ENCODE measurements at places on chromosomes 2 and 18.
A peak's percentile ranks its signal among the peaks of the same experiment; 100 is the strongest.

- no peak for DNase-seq
Measured at GRCh38 chr18:12518326-12518725, 110.6 kb downstream of the PRELID3A start.

DNA sequence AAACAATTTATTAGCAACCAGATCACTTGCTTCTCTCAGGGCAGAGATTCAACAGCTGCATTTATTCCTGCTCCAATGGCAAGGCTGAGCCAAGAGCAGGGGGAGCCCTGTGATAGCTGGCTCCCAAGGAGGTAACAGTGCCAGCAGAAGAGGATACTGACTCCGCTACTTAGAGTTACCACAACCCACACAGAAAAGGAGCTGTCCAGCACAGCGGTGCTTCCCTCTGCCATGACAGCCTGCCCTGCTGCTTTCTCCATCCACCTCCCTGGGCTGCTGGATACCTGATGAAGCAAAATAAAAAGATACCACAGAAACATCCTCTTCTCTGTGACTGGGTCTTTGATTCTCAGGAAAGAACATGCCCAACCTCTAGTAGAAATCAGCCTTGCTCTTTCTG lies 467.2 kb downstream of the LRRTM4 start:
- no peak for DNase-seq

GRCh38 chr18:75183973-75184493 lies 24.9 kb downstream of the PTGR3 start:
- no peak for DNase-seq

DNA sequence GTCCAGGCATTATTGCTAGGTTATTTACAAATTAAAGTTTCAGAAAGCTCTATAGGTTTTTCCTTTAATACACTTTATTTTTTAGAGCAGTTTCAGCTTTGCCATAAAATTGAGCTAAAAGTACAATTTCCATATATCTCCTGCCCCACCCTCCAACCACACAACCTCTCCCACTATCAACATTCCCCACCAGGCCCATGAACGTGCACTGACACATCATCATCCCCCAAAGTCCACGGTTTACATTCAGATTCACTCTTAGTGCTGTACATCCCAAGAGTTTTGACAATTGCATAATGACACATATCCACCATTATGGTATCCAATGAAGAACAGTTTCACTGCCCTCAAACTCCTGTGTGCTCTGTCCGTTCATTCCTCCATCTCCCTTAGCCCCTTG lies 139.4 kb downstream of the NBAS start:
- no peak for DNase-seq

DNA sequence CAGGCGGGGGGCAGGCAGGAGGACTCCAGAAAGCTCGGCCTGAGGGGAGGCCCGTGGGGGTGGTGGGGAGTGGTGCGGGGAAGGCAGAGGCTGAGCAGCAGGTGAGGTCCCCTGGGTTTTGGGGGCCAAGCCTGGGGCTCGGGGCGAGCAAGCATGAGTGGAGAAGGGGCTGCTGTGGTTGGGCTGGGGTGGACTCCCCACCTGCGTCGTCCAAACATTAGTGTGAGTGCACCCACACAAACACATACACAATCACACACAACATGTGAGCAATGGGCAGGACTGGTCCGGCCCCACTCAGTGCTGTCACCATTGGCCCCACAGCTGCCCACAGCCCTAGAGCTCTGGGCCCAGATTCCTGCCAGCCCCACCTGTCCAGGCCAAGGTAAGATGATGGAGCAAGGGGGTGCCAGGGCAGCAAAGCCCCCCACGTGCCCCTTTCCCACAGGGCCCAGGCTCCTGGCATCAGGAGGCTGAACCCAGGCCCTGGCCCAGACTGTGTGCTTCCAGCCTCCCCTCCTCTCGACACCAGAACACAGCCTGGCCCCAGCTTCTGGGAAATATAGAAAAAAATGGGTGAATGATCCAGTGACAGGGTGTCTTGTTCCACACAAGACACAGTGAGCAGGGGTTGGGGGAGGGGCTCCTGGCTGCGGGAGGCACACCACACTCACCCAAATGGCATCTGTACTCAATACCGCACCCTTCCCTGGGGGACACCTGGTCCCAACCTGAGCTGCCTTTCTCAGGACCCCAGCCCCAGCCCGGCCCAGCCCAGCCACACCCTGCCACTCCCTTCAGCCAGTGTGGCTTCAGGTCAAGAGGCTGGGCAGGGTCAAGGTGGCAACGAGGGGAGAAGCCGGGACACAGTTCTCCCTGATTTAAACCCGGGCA lies 463 bp upstream of the ALPP start:
- DNase-seq, result no peak

DNA sequence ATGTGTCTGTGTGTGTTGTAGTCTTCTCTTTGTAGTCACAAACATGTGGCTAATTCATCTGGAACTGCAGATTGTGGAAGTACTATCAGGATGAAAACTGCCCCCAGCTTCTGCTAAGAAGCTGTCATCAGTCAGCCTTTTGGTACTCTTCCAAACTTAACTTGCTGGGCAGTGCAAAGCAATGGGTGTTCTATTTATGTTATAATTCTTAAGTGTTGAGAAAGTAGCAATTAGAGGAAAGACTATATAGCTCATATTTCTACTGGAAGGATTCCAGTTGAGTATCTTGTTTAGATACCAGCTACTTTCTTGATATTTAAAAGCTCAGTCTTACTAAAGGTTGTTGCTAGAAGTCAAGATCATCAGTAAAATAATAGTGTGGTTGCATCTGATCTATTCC lies 52.1 kb downstream of the SLC38A11 start:
- no peak for DNase-seq

GRCh38 chr2:179932786-179933185 lies 71.4 kb upstream of the ZNF385B start:
- no peak for DNase-seq

- no peak for DNase-seq
Measured at GRCh38 chr2:227536445-227536844, 62.2 kb upstream of the SCYGR2 start.

DNA sequence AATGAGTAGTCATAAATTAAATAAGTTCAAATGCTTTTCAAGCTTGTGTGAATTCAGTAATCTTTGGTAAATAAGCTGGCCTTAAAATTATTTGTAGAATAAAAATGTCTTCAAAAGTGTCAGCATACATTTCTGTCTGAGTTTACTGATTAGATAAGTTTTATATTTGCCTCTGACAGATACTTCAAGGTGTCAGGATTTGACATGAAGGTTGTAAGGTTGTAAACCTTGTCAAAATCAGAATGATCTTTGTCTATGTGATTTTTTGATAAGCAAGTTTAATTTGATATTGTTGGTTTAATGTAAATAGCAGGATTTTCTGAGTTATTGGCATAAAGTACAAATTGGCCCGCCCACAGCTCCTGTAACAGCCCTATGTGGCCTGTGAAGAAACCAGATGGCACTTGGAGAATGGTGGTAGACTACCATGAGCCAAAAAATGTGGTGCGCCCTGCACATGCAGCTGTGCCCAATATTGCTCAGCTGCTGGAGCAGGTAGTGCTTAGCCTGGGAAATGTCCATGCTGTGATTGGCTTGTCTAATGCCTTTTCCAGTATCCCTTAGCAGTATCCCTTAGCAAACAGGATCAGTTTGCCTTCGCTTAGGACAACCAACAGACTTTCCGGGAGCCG lies 188.0 kb upstream of the SPHKAP start:
- no peak for DNase-seq

GRCh38 chr2:139354518-139354917 lies 574.3 kb upstream of the NXPH2 start:
- no peak for DNase-seq

DNA sequence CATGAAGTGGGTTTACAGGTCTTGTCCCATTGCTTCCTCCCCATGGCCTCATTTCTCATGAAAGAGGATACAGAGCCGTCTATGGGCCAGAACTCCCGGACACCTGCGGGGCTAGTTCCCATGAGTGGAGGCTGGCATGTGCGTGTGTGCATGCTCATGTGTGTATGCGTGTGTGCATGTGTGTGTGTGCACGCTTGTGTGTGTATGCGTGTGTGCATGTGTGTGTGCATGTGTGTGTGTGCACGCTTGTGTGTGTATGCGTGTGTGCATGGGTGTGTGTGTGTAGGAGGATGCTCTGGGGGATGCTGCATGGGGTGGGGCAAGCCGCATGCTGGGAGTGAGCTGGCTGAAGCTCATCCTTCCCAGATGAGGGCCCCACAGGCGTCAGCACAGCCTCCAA lies 20.8 kb downstream of the INHBB start:
- no peak for DNase-seq

DNA sequence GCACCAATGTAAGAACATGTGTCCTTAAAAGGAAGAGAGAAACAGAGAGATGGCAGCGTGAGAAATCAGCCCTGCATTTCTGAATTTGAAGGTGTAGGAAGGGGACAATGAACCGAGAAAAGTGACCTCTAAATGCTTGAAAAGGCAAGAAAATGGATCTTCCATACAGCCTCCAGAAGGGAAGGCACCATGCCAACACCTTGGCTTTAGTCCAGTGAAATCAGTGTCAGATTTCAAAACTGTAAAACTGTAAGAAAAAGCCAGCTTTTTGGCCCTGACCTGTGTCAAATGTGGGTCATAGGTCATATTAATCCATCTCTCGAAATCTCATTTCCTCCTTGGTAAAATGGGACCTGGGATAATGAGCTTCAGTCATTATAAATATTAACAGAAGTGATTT lies 762.3 kb downstream of the DCDC2C start:
- no peak for DNase-seq

GRCh38 chr2:68375582-68375981 lies 10.5 kb downstream of the PLEK start:
- DNase-seq, result no peak

GRCh38 chr2:216715402-216715974 lies 20.1 kb upstream of the IGFBP5 start:
- DNase-seq, result no peak

GRCh38 chr2:151670346-151670745 lies 63.9 kb downstream of the NEB start:
- no peak for DNase-seq

GRCh38 chr2:125796784-125797183 lies 859.2 kb upstream of the GYPC start:
- no peak for DNase-seq

DNA sequence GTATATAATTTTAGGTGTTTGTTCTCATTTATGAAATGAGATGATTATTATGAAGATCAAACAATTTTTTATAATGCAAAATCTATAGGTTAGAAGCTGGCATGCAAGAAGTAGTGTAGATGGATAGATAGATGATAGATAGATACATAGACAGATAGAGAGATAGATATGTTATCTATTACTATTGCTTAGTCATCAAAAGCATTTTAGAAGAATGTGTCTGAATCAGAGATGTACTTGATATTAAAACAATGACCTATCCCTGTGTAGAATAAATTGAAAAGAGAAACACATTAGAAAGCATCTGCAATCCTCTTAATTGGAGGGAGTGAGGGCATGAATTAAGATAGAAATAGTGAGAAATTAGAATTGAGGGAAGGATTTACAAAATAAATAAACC lies 436.2 kb upstream of the NXPH2 start:
- no peak for DNase-seq

DNA sequence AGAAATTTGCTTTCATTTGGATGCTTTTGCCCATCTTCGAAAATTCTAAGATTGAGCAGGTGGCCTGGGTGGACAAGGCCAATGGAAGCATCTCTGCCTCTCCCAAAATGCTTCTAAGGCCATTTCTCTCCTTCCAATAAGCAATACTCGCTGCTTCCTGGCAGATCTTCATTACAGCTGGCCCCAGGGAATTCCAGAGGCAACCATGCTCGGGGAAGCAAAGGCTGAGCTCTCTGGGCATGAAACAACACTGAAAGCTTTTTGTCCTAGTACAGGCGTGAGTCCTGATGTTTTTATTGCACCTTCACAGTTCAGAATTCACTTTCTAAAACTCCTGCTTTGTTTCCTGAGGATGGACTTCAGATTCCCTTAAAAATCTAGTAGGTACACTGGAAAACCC lies 11.8 kb upstream of the NEDD4L start:
- DNase-seq, result no peak

DNA sequence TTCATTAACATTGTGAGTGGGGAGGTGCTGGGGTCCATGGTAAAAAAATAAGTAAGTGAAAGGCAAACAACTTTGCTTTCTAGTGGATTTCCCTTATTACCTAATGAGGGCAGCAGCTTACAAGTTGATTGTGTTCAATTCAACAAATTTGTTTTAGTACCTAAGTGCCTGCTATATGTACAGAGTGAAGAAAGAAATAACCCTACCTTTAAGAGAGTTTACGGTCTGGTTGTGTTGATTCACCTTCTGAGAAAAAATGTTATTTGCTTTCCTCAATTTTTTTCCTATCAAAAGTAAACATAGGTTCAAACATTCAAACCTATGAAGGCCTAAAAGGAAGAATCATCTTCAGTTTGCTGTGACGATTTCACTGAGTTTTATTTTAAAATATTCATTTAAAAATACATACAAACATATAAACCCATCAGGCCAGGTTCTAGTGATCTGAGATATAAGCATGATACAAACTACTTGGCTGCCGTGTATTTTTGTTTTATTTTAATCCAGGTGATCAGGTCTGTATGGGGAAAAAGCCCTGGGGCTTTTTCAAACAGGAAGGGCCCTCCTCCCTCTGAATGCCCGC lies 1.5 kb upstream of the SPTBN1 start:
- DNase-seq, result peak; percentile 16

- DNase-seq, result no peak
Measured at GRCh38 chr18:76376668-76377358, 118.2 kb downstream of the ZNF516 start.

DNA sequence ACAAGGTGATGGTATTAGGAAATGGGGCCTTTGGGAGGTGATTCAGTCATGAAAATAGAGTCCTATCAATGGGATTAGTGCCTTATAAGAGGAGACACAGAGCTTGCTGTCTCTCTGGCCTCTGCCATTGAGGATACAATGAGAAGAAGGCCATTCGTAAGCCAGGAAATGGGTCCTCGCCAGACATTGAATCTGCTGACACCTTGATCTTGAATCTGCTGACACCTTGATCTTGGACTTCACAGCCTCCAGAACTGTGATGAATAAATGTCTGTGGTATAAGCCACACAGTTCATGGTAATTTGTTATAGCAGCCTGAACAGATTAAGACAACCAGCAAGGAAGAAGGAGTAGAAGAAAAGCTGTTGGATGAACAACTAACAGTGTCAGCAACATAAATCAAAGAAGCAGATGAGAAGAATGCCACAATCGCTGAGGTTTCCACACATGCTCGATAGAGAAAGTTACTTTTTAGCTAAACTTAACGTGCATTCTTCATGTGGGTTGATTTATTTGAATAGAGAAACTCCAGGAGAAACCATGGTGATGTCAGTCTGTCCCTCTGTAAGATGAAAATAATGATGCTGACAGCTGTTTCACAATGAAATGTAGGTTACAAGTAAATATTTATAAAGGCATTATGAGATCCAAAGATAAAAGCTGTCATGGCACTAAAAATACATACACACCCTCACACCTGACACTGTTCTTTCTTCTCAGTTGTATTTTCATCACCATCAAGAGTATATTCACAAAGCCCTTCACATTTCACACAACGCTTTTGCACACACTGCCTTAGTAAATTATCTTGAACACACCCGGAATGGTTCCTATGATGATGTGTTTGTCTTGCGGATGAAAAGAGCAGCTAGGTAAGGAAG lies 153.7 kb upstream of the NCK2 start:
- DNase-seq, result no peak

DNA sequence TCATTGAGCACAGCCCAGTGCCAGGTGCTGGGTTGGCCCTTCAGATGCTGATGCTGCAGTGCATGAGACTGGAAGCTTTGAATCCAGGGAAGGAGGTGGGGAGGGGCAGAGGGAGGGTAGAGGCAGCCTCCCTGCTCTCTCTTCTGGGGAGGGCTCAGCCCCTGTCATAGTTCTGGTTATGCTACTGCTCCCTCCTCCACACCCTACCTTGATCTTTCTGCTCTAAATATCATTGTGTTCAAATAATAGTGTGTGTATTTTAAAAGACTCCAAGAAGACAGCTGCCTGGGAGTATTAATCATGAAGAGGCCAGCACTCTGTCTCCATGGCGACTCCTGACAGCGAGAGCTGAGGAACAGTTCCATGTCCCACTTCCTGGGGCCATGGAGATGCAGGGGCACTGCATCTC lies 3.8 kb upstream of the EGR4 start:
- DNase-seq, result no peak

Measured in OCI-LY7 (cell line).